ENCODE measurements at places on chromosomes 2 and 18.

GRCh38 chr18:45829855-45830254 is 4.4 kb downstream of the SIGLEC15 start:
- no peak for DNase-seq

DNA sequence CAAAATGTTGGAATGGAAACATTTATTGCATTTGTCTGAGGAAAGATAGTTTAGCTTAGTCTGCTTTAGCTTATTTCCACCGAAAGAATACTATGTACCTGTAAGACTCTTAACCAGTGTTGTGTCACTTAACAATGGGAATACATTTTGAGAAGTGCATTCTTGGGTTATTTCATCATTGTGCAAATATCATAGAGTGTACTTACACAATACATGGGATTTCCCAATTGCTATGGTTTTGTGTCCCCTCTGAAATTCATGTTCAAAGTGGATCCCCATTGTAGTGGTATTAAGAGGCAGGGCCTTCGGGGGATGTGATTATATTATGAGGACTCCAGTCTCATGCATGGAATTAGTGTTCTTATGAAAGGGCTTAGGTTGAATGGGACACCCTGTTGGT is 249.4 kb upstream of the UBE2E3 start:
- DNase-seq = no peak

GRCh38 chr2:71498261-71498701 is 44.9 kb downstream of the DYSF start:
- no peak for DNase-seq

DNA sequence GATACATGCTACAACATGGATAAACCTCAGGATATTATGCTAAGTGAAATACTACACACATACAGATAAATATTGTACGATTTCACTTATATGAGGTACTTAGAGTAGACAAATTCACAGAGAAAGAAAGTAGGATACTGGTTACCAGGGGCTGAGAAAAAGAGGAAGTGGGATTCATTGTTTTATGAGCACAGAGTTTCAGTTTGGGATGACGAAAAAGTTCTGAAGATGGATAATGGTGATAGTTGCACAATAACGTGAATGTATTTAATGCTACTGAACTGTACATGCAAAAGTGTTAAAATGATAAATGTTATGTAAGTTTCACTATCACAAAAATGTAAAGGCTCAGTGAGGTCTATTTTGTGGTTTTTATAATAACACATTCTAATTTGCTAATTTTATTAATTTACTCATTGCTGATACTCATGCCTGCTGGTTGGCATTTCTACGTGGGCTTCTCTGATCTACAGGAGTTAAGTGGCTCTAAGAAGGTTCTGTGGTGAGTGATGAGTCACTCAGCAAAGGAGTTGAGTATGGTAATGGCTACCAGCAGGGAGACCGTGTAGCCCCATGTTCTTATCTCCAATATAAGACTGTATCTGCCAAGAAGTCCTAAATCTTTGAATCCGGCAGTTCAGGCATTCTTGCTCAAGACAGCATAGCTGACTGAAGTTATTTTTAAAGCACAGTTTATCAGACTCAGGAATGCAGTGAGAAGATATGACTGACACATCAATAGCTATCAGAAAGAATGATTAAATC is 41.1 kb downstream of the UPP2 start:
- no peak for DNase-seq

GRCh38 chr2:207156451-207157161 is 9.1 kb downstream of the KLF7 start:
- DNase-seq = no peak

GRCh38 chr18:23433360-23433759 is 19.7 kb upstream of the RIOK3 start:
- no peak for DNase-seq

DNA sequence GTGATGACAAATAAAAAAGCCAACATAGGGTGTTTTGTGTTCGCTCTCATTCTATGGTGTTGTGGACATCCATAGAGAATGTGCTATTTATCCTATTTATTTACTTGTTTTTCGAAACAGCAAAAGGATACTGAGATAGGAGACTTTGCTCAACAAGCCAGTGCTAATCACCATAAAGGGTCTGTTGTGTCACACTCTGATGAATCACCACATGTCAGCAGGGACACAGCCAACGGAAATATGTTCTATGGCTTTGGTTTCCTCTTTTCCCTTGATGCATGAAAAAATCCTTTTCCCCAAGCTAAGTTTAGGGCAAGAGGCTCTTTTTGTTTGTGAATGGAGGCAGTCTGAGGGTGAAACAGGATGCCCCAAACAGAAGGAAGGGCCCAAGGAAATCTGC is 154.3 kb downstream of the RNF152 start:
- no peak for DNase-seq

- DNase-seq = no peak
Observed at GRCh38 chr2:77270433-77270832, 251.7 kb downstream of the LRRTM4 start.

DNA sequence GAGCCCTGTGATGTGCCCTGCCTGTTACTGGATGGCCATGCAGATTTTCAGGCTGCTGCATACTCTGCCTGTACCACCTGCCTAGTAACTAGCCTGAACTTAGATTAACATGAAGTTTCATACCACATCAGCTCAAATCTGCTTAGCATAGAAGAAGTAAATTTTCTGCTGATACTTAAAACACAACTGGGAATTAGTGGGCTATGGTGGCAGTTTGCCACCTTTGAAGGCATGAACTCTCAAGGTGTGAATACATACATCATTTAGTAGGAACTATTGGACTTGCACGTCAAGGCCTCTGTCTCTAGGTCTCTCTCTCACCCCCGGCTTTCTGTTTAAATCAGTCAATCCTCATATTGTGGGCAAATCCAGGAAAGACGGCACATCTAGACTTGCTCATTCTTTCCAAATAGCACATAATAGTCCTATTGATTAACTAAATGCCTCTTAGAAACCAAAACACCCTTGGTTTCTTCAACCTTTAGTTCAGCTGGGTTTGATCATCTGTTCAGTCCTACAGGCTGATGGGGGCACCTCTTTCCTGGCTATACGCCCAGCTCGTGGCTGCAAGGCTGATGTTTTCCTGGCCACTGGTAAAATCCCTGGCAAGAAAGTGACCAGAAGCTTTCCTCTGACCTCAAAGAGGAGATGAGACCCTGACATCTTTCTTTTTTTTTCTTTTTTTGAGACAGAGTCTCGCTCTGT is 58.4 kb downstream of the ALPK2 start:
- no peak for DNase-seq

GRCh38 chr2:86286516-86286915 is 50.9 kb downstream of the REEP1 start:
- DNase-seq = no peak

GRCh38 chr2:241834527-241835210 is 24.0 kb downstream of the PDCD1 start:
- DNase-seq = no peak

DNA sequence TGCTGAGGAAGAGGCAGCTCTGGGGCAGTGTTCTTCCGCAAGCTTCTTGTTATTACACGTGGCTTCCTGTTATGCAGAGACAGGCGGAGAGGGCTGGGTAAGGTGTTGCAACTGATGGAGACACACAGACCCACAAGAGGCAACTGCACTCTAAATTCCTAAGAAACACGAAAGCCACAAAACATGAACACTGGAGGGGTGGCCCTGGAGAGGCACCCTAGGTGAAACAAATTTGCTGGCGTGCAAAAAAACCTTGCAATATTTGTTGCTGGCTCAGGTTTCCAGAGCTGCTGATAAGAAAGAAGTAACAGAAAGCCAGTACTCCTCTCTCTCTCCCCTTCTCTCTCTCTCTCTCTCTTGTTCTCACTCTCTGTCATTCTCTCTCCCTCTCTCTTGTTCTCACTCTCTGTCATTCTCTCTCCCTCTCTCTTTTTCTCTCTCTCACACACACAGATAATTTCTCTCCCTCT is 31.8 kb downstream of the ARHGAP25 start:
- peak; percentile 49 for DNase-seq

DNA sequence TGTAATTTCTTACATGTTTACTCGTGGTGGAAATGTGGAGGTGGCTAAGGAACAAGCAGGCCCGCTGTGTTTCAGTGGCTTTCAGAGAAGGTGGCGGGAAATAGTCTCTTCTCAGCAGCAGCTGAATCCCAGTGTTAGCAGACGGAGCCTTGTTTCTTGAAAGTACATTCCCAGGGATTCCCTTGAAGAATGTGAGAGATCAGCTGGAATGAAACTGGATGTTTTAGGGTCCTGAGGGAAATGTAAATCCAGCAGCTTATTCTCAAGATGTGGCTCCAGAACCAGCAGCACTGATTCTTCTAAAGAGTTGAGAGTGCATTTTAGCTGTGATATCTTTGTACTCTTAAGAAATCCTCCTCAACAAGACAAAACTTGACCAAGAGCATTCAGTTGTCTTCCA is 59.1 kb downstream of the CDC42EP3 start:
- DNase-seq = no peak

GRCh38 chr2:106537791-106538191 is 50.6 kb downstream of the CD8B2 start:
- DNase-seq = no peak

GRCh38 chr2:67526283-67526682 is 129.2 kb downstream of the ETAA1 start:
- DNase-seq = no peak

DNA sequence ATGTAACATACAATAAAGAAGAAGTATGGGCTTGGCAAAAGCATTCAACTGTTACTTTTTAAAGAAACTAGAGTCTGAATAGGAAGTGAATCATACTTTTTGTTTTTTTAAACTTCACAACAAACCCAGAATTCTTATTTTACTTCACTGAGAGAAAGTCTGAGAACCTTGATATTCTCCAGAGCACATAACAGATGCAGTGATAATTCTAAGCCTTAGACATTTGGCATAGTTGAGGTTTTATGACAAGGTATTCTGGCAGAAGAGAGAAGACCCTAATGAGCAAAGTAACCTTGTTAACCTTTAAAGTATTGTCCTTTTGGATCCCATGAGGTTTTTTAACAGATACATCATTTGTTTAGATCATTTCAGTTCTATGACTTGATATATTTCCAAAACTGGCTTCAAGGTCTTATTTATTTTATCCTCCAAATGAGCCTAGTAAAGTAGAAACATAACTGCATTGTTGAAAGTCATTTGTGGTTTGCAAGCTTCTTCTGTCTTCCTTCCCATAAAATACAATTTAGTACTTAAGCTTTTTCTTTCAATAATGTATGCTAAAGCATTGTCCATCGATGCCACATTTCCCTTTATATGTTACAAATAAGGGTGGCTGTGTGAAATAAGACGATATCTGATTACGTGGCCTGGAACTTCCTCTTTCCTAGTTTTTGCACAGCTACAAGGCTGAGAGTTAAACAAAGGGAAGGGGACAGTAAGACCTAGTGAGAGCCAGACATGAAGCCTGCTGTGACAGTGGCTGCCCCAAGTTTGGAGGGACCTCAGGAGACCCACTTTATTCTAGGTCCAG is 86.1 kb upstream of the ITPRID2 start:
- no peak for DNase-seq

DNA sequence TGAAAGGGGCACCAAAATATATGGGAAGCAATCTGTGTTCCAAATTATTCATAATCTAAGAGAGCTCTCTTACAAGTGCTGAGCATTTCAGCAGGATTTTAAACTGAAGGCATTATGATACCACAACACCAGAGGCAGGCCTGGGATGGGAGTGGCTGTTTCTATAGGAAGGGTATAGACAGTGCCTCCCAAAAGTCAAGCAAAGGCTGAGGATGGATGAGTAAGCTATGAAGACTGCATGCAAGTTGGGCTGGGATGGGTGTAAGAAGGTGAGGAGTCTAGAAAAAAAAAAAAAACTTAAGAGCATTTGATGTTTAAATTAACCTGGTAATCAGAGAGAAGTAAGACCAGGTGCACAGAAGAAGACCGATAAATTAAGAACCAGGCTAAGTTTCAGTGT is 132.5 kb downstream of the OSR1 start:
- DNase-seq = no peak

GRCh38 chr18:23337599-23338444 is 115.3 kb upstream of the RIOK3 start:
- no peak for DNase-seq

DNA sequence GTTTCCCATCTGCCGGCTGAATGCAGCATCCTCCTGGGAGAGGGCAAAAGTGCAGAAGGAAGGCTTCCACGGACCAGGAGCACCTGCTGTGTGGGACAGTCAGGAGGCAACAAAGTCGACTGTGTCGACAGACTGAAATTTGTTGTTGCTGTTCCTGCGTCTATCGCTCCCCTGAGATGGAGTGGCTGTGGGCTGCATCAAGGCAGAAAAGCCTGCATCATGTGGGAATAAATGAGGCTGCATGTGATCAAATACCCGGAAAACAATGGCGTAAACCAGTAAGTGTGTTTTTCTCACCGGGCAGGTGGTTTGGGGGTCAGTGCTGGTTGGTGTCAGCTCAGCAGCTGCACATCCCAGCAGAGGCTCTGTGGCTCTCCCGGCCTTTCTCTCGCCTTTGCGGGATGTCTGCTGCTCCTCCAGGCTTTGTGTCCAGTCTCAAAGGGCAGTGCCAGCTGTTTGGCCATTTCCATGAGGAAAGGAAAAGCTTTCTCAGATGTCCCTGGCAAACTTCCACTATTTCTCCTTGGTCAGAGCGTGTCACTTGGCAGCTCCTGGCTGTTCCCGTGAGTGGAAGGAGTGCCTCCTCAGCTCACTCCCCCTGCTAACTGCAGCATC is 262.4 kb downstream of the NDUFA10 start:
- no peak for DNase-seq

DNA sequence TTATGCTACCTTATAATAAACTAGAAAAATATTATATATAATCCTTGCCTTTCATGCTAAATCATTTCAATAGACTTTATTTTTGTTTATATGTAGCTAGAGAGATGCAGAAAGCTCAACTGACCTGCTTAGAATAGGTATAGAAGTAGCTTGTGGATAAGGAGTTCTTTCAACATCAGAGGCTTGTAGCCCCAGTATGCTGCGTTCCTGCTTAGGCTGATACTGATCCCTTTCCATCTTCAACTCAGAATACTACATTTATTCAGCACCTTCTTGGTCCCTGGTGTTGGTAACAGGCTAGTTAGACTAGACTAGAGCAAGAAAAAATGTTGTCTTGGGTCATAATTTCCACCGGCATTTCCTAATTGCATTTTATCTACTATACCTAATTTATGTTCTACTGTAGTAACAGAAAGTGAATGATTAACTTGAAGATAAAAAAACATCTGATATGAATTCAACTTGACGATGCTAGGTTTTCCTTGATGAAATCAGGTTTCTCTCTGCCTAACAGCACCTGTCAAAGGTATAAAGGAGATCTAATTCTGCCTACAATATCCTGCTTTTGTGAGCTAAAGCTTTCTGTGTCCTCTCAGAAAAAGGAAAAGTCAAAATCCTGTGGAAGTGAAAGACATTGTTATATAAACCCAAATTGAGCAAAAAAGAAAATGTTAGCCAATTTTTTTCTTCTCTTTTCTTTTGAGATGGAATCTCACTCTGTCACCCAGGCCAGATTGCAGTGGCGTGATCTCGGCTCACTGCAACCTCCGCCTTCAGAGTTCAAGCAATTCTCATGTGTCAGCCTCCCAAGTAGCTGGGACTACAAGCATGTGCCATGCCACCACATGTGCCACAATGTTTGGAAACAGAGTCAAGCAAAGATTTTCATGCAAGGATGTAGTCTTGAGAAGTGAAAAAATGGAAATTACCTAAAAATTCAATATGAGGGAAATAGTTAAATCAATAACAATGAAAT is 5.8 kb downstream of the PECR start:
- DNase-seq = no peak

Measured in stimulated activated CD8-positive, alpha-beta memory T cell treated with anti-CD3 and anti-CD28 coated beads, Interleukin-15, amount 100 ng/mL, for 48 hours (primary cell).